ENCODE measurements at places on chromosomes 1 and 21.

- DNase-seq, result no peak
Measured at GRCh38 chr1:162456323-162456722, 41.3 kb upstream of the UHMK1 start.

DNA sequence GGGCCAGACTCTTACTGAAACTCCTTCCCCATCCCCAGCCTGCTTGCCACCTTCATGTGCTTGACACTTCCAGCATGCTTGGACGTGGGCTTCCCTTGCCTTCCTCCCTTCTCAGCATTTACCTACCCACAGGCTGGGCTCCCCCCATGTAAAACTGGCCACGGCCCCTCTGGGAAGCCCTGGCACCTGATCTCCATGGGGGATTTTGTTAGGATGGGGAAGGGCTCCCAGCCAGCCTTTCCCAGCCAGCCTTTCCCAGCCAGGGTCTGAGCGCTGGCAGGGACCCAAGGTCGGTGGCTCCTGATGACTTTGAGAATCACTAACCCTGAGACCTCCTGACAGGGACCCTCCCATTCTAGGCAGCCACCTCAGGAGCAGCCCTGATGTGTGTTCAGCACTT lies 6.7 kb downstream of the ALX3 start:
- no peak for DNase-seq

DNA sequence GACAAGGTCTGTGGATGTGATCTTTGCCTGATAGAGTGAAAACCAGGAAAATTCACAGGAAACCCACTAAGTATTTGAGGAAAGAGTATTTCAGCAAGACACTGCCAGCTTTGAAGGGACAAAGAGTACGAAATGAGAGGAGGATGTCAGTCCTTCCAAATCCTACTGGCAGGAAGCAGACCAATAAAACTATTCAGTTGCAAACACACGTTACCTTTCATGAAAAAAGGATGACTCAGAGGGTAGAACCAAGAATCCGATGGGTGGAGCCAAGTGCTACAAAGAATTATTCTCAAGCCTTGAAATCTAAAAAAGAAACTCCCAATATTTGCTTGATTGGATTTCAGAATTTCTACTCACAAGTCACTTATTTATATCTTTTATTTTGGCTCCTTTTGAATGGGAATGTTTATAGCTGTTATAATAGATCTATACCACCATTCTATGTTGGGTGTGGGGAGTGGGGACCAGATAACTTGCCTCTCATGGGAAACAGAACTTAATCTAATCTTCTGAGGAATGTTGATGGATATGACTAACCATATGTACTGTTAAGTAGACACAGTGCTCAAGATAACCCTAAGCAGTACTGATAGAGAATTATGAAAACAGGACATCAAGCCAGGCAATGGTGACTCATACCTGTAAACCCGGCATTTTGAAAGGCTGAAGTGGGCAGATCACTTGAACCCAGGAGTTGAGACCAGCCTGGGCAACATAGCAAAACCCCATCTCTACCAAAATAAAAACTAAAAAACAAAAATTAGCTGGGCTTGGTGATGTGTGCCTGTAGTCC lies 19.3 kb upstream of the HEATR1 start:
- no peak for DNase-seq

- DNase-seq, result no peak
Measured at GRCh38 chr1:173017792-173018191, 32.9 kb downstream of the TNFSF18 start.

Data from H1 (cell line).